CD4-positive, alpha-beta T cell (primary cell): ENCODE measurements at places on chromosomes 2 and 18.

DNA sequence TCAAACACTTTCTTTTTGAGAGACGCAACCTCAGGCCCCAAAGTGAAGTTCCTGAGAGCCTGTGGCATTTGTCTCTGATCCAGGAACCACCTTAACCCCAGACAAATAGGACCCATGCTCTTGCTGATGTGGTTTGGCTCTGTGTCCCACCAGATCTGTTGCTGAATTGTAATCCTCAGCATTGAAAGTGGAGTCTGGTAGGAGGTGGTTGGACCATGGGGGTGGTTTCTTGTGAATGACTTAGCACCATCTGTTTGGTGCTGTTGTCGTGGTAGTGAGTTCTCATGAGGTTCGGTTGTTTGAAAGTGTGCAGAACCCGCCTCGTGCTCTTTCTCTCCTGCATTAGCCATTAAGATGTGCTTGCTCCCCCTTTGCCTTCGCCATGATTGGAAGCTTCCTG lies 252.6 kb downstream of the FAM210A start:
- peaks cover 17% of the 10 kb centered on the region for H3K36me3 ChIP-seq
- H3K27me3 ChIP-seq, result no peaks in the 10 kb centered on the region
- H3K4me1 ChIP-seq, result peaks cover 33% of the 10 kb centered on the region
- DNase-seq, result no peak
- no peak overlapping the region for H3K27ac ChIP-seq

GRCh38 chr2:139293992-139294548 lies 513.9 kb upstream of the NXPH2 start:
- H3K4me3 ChIP-seq, result no peak overlapping the region
- H3K27ac ChIP-seq, result no peak overlapping the region
- H3K27me3 ChIP-seq, result no peaks in the 10 kb centered on the region

GRCh38 chr2:126655051-126655450 lies 907 bp upstream of the GYPC start:
- DNase-seq, result no peak
- H3K27me3 ChIP-seq, result no peaks in the 10 kb centered on the region
- H3K4me1 ChIP-seq, result peaks cover 40% of the 10 kb centered on the region
- peaks cover 4% of the 10 kb centered on the region for H3K36me3 ChIP-seq
- H3K27ac ChIP-seq, result peak overlapping the region; percentile 81

- DNase-seq, result no peak
- no peaks in the 10 kb centered on the region for H3K4me1 ChIP-seq
- H3K36me3 ChIP-seq, result no peaks in the 10 kb centered on the region
- no peak overlapping the region for H3K4me3 ChIP-seq
- H3K27me3 ChIP-seq, result no peaks in the 10 kb centered on the region
Observed at GRCh38 chr18:32478317-32478716, 7.6 kb upstream of the GAREM1 start.

GRCh38 chr2:177058747-177059146 lies 153.8 kb upstream of the HNRNPA3 start:
- no peaks in the 10 kb centered on the region for H3K27me3 ChIP-seq
- H3K27ac ChIP-seq, result no peak overlapping the region
- H3K36me3 ChIP-seq, result no peaks in the 10 kb centered on the region
- H3K4me3 ChIP-seq, result no peak overlapping the region

DNA sequence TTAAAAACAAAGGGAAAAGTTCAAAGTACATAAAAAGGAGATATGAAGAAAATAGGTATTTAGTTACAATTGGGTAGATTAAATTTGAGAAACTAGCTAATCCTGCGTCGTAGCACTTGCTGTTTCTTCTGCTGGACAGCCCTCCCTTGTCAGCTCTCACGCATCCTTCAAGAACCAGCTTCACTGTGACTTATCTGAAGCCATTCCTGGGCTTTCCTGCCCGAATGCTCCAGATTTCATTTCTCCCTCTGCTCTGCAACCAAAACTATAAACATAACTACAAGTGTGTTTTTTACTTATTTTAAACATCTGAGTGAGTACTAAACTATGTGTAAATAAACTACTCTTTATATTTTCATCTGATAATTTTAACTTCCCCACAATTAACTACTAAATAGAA lies 149.2 kb downstream of the MTCL1 start:
- H3K36me3 ChIP-seq, result no peaks in the 10 kb centered on the region
- no peak overlapping the region for H3K27ac ChIP-seq
- no peak overlapping the region for H3K4me3 ChIP-seq

DNA sequence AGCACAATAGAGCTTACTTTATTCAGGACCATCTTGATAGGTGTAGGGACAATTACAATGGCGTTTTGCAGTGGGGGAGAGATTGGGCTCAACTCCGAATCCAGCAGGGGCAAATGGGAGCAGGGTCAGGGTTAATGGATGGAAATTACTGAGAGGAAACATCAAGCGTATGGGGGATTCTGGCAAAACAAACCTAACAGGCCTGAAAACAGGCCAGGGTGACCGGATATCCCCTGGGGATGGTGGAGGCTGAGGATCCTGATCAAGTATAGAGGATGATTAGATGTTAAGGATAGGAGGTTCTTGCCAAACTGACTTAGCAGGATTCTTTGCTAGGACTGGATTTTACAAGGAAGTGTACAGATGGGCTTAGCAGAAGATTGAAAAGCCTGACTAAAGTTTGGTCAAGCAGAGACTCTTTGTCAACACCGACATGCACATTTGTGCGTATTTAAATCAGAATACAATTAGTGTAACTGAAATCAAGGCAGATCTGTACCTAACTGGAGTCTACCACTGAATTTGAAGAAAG lies 54.5 kb upstream of the GPR45 start:
- no peak overlapping the region for H3K4me3 ChIP-seq
- H3K36me3 ChIP-seq, result no peaks in the 10 kb centered on the region
- H3K27me3 ChIP-seq, result no peaks in the 10 kb centered on the region

- no peak for DNase-seq
- H3K36me3 ChIP-seq, result no peaks in the 10 kb centered on the region
- H3K27ac ChIP-seq, result no peak overlapping the region
- H3K4me1 ChIP-seq, result peaks cover 22% of the 10 kb centered on the region
Observed at GRCh38 chr18:8742387-8743361, 37.3 kb downstream of the MTCL1 start.

DNA sequence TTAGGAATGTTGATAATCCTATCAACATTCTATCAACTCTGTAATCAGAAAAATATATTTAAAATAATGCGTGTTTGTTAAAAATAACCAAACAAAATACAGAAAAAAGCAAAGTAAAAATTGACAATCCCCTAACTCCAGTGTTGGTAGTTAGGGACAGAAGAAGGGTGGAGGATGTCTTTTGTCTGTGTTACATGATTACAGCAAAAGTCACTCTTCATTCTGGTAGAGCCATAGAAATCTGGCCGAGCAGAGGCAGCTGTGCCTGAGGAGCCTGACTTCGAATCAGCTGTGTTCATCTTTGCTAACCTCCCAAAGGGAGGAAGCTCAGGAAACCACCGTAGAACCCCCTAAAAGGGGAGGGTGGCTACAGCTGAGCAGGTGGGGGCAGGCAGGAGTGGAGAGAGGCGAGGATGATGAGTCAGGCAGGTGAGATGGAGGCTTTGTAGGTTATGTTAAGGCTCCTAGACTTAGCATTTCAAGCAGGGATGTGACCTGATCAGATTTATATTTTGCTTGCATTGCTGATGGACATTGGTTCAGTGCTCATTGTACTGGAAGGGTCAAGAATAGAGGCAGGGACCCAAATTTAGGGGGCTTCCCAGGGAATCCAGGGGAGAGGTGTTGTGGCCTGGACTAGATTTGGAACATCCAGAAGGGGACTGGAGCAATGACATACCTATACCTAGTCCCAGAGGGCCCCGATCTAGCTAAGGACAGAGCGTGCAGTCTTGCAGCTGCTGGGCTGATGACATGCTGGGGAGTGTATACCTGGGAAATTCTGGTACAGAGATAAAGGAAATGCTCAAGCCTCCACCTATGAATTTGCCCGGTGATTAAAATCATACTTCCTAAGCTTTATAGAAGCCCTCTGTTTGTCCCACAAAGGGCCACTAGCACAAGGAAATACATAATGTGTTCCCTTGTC lies 95.7 kb downstream of the NEDD4L start:
- DNase-seq, result no peak
- H3K4me3 ChIP-seq, result no peak overlapping the region
- peaks cover 11% of the 10 kb centered on the region for H3K4me1 ChIP-seq
- H3K27ac ChIP-seq, result no peak overlapping the region
- H3K36me3 ChIP-seq, result no peaks in the 10 kb centered on the region

DNA sequence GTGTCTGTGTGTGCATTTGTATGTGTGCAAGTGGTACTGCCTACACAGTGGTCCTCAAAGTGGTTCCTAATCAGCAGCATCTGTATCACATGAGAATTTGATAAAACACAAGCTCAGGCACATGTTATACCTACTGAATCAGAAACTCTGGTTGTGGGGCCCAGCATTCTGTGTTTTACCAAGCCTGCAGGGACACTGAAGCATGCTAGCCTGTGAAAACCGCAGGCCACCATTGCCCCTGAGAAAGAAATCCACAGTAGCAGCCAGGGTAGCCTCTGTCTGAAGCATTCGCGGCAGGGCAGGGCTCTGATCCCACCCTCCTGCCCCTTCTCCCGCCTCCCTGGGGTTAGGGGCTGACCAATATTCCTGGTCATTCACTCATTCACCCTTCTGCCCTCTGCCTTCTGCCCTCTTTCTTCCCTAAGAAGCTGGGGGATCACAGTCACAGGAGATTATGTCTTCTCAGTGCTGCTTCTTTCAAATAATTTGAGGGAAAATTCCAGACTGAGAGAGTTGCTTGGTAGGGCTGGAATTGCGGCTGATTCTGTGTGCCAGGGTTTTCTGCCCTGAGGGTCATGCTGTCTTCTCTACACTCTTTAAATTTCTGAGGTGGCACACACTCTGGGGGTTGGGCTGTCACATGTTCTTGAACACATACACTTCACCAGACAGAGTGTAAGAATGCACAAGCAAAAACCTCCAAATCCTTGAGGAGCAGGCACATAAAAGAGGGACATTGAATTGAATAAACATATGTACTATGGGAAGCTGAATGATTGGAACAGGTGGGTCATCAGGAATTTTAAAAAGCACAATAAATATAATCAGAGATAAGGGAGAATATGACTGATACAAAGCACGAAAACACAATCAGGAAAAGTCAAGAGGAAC lies 126.6 kb upstream of the SEC11C start:
- no peak overlapping the region for H3K4me3 ChIP-seq
- no peak overlapping the region for H3K27ac ChIP-seq
- H3K27me3 ChIP-seq, result no peaks in the 10 kb centered on the region
- H3K36me3 ChIP-seq, result no peaks in the 10 kb centered on the region
- DNase-seq, result no peak

- H3K4me3 ChIP-seq, result no peak overlapping the region
- no peaks in the 10 kb centered on the region for H3K36me3 ChIP-seq
- H3K27ac ChIP-seq, result no peak overlapping the region
- no peak for DNase-seq
Observed at GRCh38 chr2:155363349-155363888, 664.9 kb downstream of the KCNJ3 start.
